ENCODE measurements at places on chromosomes 16 and 17.
A peak's percentile ranks its signal among the peaks of the same experiment; 100 is the strongest.

DNA sequence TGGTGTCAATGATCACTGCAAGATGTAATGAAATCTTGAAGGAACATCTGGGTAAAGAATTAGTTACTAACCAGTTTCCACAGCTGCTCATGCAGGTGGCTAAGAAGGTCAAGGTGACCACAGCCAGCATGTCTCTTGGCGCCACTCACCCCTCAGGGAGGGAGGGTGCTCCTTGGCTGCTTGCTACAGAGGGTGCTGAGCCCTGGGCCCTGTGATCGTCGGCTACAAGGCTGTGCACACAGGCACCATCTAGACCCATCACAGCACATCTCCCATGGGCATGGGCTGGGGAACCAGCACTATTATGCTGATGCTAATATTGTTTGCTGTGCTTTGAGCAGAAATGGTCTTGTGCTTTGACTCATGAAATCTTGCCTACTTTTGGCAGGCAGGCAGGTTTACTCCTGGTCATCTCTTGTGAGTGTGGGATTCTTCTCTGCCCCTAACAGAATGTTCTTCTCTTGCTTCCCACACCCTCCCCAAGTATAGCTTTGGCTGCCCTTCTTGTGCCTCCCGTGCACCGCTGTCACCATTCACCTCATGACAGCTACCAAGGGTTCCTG is 36.4 kb downstream of the TXNDC11 start:
- no peak for DNase-seq

GRCh38 chr16:65235339-65236177 is 113.7 kb upstream of the CDH11 start:
- DNase-seq = no peak

DNA sequence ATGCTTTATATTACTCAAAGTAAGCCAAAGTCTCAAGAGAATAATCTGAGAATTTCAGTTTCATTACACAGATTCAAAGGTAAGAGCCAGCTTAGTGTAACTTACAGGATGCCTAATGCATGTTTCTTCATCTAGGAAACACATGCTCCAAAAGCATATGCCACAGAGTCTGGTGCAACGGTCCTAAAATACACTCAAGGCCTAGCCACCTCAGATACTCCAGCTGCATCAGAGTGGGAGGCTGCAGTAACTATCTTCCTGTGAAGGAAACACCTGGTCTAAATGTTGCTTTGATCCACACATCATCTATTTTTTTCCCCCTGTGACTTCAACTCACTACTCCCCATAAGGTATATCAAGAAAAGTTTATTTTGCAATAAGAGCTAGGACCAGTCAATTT is 51.6 kb upstream of the CORO6 start:
- no peak for DNase-seq

DNA sequence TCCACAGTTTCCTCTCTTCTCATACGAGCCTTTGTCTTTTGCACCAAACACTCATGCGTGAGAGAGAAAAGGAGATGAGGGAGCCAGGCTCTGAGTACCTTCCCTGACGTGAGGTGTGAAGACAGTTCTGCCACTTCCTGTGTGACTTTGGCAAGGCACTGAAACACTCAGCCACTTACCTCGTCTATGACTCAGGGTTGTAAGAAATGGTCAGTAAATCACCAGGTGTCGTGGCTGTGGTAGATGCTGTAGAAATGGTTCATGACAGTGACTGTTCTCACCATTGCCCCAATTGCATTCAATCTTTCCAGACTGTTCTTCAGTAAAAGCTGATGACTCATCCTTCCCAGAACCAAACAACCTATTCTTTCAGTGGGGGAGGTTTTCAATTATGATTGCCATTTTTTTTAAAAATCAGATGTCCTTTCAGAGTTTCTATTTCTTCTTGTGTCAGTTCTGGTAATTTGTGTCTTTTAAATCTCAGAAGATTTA is 49.2 kb upstream of the CBFA2T3 start:
- DNase-seq = peak; percentile 28

DNA sequence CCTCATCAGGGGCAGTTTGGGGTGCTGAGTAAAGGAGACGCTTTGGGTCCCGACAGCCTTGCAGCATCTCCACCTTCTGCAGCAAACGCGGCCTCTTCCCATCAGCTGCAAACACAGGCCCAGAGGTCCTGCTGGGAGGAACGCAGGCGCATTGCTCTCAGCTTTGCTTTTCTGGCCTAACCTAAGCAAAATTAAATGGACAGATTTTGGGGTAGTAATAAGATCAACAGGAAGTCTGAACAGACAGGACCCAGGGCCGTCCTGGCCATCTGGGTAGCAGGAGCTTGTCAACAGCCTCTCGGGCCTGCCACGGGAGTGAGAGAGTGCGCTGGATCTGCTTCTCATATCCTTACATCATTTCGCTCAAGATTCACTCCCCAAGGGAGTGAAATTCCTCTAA is 7.2 kb downstream of the NUBP1 start:
- DNase-seq = no peak

DNA sequence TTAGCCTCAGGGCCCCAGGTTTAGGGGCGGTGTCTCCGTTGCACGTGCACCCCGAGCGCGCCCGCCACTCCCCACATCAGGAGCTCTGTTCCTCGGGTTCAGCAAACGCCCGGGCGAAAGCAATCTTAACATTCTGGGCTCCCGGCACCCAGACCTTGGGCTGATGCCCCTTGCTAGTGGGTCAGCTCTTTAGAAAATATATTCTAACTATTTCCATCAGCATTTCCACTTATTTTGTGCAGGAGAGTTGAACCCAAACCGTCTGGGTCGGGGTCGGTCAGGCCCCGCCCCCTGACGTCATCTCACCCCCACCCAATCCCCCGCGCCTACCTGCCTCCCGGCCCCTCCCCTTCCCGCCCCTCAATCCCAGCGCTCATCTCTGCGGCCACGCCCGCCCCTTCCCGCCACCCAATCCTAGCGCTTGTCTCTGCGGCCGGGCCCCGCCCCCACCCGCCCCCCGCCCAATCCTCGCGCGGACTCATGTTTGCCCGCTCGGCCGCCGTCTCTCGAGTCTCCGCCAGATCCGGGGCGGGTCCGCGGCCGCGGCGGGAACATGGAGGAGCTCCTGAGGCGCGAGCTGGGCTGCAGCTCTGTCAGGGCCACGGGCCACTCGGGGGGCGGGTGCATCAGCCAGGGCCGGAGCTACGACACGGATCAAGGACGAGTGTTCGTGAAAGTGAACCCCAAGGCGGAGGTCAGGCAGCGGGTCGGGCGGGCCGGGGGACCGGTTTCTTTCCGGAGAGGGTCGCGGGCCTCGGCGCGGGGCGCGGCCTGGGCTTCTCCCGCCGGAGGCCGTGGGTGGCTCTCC is at the start of gene FN3KRP:
FN3KRP (plus strand) TSS at position 504 of the 808 bp plus-strand sequence; CDS start at position 554, 50 bp downstream.
- DNase-seq = peak; percentile 93

DNA sequence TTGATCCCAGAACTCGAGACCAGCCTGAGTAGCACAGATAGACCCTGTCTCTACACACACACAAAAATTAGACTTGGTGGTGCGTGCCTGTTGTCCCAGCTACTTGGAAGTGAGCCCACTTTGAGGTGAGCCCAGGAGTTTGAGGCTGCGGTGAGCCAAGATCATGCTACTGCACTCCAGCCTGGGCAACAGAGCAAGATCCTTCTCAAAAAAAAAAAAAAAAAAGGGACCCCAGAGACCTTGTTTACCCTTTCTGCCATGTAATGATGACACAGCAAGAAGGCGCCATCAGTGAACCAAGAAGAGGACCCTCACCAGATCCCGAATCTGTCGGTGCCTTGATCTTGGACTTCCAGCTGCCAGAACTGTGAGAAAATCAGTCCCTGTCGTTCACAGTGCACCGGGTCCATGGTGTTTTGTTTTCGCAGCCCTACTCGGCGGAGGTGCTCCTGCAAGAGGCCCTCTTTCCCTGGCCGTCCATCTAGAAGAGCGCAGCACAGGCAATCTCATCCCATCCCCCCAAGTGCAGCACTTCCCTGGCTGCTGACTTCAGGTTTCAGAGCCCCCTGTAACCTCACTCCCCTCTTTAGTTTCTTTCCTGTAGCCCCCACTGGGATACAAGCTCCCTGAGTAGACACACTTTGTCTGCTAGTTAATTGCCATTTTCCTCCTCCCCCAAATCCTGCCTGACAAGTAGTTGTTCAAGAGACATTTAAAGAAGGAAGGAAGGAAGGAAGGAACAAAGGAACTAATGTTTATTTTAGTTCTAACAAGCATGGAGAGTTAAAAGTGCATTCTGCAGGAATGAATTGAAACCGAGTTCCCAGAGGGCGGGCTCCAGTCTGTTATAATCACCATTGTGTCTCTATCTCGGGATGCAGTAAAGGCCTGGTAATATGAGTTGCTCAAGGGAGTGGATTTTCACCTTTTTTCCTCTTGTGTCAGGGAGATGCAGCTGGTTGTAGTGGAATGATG is 115.3 kb downstream of the SNX29 start:
- DNase-seq = no peak

- no peak for DNase-seq
Observed at GRCh38 chr17:50071692-50072091, 15.8 kb downstream of the ITGA3 start.
